NCI-H2029 (cell line): ENCODE measurements at places on chromosomes 5 and 9.

DNA sequence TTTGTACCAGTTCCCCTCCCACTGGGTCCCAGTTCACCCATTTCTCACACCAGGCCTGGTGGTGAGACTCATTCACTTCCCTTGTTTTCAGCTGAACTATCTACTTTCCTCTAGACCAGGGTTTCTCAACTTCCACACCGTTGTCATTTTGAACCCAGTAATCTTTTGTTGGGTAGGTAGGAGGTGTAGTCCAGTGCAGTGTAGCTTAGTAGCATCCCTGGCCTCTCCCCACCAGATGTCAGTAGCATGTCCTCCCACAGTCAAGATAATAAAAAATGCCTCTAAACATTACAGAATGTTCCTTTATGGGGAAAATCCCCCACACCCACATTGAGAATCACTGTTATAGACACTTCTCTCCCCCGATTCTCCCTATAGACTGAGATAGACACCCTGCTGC lies 299.1 kb downstream of the EPB41L4A start:
- no peak for DNase-seq

DNA sequence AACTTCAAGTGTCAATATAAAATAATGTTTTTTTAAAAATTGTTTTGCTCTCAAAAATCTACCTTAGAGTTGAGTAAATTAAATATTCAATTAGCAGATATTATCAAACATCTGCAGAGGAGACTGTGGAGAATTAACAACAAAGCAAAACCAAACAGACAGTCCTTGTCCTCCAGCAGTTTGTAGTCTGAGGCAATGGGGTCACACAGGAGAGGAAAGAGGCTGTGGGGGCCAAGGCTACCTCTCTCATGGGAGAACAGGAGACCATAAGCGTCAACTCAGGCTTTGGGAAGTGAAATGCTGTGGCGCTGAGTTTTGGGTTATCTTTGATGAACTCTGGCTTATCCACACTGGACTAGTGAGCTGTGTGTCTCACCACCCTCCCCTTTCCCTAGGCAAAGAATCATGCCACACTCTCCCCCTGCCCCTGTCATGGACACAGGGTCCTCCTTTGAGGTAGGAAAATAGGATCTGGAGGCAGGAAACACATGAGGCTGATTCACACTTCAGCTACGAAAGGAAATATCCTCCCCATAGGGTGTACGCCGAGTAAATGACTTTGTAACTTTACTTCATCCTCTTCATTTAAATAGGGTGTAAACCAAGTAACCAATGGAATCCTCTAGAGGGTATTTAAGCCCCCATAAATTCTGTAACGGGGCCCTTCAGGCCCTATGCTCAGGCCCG lies 152.7 kb downstream of the FSTL4 start:
- DNase-seq, result no peak

DNA sequence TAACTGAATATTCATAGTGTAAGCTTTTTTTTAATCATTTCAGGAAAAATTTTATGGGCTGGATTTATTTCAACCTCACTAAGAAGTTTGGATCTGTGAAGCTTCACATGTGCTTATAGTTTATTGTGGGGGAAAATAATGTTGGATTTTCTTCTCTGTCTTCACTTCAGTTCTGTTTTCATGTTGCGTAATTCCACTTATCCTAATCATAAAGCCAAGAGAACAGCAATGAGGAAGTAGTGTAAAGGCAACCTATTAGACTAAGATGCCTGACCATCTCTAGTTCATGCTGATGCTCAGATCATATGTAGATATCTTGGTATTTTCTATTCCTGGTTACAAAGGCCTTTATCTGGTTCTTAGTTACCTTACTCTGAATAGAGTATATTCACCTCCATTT lies 50.0 kb downstream of the CD180 start:
- DNase-seq, result no peak

DNA sequence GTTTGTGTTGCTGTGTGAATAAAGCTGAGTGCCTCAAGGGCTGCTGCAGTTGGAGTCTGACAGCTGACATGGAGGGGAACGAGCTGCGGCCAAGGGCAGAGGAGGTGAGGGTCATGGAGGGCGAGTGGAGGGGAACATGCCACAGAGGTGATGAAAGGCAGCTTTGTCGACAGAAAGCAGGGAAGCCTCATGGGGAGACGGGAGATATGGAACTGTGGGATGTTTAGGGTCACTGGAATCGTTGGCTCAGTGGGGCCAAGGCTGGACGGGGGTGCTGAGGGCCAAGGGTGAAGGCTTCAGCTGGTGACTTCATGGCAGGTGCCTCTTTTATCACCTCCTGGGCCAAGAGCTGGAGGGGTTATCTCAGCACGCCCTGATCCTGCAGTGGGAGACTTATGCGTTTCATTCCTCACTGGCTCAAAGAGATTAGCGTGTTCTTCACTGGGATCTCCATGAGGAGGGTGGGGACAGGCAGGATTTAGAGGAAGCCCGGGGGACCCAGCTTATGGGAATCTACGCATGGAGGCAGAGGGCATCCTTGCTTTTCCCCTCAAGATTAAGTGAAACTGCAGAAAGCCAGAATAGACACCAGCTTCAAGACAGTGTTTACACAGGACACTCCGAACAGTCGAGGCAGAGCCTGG lies 42.2 kb downstream of the FAM240B start:
- no peak for DNase-seq

- no peak for DNase-seq
These were observed 11.0 kb upstream of the AHRR start for GRCh38 chr5:310516-310915.

DNA sequence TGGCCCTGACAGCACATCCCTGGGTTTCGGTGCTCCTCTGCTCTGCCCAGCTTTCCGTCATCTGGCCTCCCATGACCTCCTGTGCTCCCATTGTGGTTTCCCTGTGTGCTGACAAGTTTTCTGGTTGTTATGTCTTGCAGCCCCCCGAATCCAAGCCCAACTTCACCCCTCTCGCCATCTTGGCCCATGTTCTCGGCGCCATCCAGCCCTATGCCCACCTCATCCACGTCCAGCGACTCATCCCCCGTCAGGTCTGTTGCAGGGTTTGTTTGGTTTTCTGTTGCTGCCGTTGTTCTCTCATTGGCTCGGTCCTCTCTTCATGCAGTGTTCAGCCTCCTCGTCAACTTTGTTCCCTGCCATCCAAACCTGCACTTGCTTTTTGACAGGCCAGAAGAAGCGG lies 196.4 kb downstream of the NR3C1 start:
- DNase-seq, result no peak

GRCh38 chr5:30112867-30113266 lies 1080.6 kb upstream of the CDH6 start:
- DNase-seq, result no peak

DNA sequence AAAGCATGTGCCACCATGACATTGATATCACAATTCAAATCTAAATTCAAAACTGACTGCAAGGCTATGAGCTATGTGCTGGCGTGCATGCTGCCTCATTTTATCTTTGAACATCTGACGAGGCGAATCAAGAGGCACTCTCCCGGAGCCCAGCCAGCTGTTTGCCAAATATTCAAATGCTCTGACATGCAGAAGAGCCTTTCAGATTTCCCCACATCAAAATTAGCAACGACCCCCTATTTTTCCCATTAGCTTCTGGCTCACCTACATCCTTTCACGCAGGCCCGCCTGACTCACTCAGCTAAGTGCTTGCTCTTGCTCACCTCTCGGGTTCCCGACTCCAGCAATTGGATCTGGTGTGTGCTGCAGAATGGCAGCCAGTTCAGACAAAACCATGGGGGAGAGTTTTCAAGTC lies 159.0 kb downstream of the NR2F1-AS1 start:
- DNase-seq, result no peak

DNA sequence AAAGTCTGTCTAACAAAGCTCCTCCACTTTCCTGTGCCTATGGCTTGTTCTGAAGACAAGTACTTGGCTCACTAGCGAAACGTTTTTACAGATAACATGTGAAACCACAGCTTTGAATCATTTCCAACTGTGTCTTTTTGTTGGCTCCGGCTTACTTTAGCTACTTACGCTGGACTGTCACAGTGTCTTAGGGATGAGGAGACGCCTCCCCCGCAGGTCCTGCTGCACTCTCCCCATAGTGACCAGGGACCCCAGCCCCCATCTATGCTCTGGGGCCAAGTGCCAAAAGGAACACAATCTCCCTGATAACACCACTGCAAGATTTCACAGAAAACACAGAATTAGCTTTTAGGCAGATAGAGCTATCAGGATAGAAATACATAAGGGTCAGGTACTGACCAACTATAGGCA lies 219.1 kb downstream of the ADAMTS6 start:
- DNase-seq, result no peak

DNA sequence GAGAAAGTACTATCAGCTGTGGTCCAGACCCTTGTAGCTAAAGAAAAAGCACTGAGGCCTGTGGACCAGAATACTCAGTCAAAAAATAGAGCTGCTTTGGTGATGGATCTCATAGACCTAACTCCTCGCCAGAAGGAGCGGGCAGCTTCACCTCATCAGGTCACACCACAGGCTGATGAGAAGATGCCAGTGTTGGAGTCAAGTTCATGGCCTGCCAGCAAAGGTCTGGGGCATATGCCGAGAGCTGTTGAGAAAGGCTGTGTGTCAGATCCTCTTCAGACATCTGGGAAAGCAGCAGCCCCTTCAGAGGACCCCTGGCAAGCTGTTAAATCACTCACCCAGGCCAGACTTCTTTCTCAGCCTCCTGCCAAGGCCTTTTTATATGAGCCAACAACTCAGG lies 8.9 kb downstream of the RAB24 start:
- no peak for DNase-seq

DNA sequence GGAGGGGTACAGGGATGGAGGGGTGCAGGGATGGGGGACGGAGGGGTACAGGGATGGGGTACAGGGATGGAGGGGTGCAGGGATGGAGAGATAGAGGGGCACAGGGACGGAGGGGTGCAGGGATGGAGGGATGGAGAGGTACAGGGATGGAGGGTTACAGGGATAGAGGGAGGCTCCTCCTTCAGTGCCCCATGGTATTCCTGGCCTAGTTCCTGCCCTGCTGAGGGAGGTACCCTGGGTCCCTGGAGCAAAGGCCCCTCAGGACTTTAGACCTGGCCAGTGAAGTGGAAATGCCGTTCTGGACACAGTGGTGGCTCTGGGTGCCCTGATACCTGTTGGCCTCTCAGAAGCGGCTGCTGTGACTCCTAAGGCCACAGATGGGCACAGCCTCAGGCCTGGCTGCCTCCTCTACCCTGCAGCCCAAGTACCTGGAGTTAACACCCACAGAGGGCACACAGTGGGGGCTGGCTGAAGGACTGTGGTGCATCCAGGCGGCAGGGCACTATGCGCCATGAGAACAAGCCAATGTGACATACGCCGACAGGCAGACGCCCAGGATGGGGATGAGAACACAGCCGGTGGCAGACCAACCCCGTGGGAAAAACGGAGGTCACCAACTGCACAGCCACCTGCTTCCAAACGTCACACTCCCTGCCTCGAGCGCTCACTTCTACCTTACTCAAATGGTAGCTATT lies 8.4 kb downstream of the PTGES2 start:
- no peak for DNase-seq

DNA sequence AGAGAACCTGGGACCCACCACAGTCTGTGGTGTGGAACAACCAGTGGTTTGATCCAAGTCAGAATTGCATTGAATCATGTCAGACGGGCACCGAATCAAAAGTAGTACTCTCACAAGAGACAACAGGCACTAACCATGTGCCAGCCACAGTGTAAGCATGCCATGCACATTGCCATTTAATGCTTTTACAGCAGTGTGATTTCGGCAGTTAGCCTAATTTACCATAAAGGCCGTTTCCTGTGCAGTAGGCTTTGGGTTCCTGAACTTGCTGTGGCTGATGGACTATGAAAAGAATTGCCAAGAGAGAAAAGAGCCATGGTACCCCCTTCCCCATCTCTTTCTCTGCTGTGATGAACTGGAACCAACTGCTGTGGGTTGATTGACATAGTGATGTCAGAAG lies 540.6 kb downstream of the EBF1 start:
- no peak for DNase-seq

- DNase-seq, result no peak
These were observed 614.7 kb downstream of the TLR4 start for GRCh38 chr9:118318770-118319431.

GRCh38 chr9:133054966-133055365 lies 6.8 kb upstream of the CEL start:
- no peak for DNase-seq

DNA sequence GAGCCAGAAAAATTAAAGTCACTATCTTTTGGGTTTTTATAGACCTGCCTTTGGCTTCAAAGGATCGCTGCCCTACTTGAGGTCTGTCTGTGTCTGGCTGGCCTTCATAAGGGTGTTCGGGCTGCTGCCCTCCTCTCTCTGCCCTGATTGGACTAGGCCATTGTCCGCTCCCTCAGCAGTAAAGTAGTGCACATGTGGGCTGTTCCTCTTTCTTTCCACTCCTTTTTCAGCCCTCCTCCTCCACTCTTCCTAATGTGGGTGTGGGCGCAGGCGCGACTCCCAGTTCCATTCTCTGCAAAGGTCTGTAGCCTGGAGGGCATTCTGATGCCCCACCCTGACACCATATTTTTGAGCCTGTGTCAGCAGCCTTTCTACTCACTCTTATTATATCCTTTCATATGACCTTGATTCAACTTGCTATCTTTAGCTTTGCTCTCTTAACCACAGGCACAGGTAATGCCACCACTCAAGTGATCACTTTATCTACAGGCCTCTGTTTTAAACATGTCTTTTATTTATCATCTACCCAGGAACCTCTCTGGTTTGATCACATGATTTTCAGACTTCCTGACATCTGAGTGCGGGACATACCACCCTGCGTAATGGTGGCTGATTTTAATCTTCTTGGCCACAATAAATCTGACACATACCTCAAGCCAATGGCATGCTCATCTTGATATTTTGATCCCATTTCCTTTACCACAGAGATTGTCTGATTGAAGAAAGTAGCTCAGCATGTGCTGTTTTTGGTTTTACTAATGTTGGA lies 144.5 kb downstream of the AOPEP start:
- no peak for DNase-seq

GRCh38 chr5:123059455-123059854 lies 22.9 kb upstream of the PPIC start:
- DNase-seq, result no peak

DNA sequence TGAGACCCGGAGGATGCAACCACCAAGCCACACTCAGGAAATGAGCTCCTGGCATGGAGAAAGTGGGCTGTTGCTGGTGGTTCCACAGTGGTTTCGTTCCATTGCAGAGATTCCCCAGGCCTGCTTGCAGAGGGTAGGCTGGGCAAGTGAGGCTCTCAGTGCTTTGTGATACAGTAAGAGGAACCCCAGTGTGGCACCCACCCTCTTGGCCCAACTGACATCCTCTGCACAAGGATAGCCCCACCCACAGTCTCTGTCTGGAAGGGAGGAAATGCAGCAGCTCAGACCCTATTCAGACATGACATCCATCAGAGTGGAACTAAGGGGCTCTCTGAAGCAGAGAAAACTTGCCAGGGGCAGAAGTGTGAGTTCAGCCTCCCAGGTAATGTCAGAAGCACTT lies 69.6 kb upstream of the FSTL4 start:
- no peak for DNase-seq

GRCh38 chr9:98973576-98973975 lies 29.9 kb downstream of the COL15A1 start:
- DNase-seq, result no peak
